ENCODE measurements at places on chromosomes 5 and 9.

GRCh38 chr5:124713595-124713994 is 32.8 kb downstream of the ZNF608 start:
- no peak for DNase-seq

GRCh38 chr9:84490206-84490841 is 149.8 kb upstream of the SLC28A3 start:
- no peak for DNase-seq

DNA sequence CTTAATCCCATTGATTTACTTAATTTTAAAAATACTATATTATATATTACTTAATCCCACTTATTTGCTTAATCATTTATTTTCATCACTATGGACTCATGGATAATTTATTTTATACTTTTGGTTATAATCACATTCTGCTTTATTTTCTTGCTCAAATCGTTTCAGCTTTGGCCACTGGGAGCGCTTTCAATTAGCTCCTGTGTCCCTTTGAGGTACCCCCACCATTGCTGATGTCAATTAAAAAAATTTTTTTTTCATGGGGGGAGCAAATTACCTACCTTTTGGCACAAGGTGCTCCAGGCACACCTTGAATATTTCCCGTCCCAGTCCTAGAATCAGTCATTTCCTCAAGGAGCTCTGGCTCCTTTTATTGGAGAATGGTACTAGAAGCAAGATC is 1.4 kb upstream of the TRIO start:
- no peak for DNase-seq

DNA sequence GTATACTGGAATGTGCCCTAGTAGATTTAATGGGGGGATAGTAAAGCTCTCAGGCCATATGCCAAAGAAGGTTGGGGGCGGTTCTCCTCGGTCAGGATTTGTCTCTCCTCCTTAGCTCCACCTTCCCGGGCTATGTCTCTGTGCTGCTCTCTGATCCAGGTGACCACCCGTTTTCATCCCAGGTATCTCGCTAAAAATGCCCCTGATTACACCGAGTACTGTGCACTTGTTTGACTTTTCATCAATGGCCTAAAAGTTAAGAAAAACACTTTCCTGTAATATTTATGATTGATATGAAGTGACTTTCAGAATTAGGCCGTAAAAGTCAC is 724 bp downstream of the NDUFS6 start:
- DNase-seq = no peak

GRCh38 chr5:176606032-176606431 is 3.9 kb downstream of the GPRIN1 start:
- no peak for DNase-seq

DNA sequence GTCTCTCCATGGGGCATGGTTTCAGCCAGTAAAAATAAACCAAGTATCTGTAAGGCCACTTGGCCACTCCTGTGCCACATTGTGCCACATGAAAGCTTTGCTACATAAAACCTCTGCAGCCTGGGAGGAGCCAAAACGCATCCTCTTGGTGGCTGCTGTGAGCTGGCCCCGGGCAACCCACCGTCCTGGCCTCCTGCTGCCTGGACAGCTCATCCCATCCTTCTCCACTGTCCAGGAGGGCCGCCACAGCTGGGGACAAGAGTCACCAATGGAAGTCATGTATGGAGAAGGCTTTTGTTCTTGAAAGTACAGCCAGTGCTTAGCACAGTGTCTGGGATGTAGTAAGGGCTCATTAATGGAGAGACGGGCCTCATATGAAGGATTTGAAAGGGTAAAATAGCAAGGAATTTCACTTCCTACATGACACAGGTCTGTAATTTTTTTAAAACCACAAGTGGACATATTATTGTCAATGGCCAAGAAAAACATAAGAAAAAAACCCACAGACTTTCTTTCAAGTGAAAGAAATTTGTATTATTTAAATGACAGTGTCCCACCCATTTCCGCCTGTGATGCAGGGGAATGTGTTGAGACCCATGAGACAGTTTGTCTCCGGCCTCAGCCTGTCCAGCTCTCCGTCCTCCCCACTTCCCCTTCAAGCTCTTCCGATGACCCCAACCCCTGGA is 6.6 kb downstream of the PTGES start:
- DNase-seq = no peak

GRCh38 chr9:6696178-6696577 is 50.6 kb upstream of the GLDC start:
- DNase-seq = no peak

GRCh38 chr9:77019236-77019925 is at the start of gene FOXB2:
Gene FOXB2 (plus strand): TSS chr9:77019655. CDS start chr9:77019655, 0 bp downstream.
- DNase-seq = no peak

- DNase-seq = no peak
Measured at GRCh38 chr5:151196556-151197290, 27.2 kb downstream of the CCDC69 start.
